ENCODE measurements at places on chromosomes 6 and 20.

GRCh38 chr6:41733360-41733706 is 2.1 kb downstream of the TFEB start:
- DNase-seq: no peak

GRCh38 chr6:168302534-168302933 is 17.0 kb downstream of the DACT2 start:
- no peak for DNase-seq

DNA sequence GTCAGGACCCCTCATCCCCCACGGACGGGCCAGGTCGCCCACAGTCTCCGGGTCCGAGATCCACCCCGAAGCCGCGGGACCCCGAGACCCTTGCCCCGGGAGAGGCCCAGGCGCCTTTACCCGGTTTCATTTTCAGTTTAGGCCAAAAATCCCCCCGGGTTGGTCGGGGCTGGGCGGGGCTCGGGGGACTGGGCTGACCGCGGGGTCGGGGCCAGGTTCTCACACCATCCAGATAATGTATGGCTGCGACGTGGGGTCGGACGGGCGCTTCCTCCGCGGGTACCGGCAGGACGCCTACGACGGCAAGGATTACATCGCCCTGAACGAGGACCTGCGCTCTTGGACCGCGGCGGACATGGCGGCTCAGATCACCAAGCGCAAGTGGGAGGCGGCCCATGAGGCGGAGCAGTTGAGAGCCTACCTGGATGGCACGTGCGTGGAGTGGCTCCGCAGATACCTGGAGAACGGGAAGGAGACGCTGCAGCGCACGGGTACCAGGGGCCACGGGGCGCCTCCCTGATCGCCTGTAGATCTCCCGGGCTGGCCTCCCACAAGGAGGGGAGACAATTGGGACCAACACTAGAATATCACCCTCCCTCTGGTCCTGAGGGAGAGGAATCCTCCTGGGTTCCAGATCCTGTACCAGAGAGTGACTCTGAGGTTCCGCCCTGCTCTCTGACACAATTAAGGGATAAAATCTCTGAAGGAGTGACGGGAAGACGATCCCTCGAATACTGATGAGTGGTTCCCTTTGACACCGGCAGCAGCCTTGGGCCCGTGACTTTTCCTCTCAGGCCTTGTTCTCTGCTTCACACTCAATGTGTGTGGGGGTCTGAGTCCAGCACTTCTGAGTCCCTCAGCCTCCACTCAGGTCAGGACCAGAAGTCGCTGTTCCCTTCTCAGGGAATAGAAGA is 978 bp downstream of the HLA-A start:
- no peak for DNase-seq

DNA sequence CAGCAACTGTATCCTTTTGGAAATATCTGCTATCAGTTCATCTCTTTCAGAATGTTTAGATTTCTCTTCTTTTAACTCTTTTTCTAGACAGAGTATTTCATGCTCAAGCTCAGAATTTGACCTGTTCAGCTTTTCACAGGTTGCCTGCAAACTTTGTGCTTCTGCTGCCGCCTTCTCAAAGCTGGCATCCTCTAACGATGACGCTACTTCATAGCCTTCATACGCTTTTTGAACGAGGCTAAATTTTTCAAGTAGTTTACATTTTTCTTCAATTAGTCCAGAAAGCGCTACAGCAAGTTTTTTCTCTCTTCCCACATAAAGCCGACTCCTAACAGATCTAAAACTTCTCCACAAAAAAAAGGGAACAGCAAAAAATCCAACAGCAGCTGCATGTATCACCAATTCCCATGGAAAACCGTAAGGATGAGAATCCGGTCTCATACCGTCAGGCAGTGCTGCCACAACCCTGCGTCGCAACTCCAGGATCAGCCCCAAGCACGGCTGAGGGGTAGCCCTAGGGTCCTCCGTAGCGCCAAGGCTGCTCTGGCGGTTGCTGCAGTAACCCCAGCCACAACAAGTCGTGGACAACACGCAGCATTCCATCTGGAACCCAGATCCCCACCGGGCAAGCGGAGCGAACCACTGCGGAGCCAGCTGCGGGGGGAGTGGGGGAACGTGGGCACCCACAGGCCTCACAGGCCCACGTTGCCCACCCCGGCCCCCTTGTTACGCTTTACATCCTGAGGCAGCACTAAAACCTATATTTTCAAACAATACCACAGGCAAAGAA is 30.6 kb downstream of the DACT2 start:
- no peak for DNase-seq

DNA sequence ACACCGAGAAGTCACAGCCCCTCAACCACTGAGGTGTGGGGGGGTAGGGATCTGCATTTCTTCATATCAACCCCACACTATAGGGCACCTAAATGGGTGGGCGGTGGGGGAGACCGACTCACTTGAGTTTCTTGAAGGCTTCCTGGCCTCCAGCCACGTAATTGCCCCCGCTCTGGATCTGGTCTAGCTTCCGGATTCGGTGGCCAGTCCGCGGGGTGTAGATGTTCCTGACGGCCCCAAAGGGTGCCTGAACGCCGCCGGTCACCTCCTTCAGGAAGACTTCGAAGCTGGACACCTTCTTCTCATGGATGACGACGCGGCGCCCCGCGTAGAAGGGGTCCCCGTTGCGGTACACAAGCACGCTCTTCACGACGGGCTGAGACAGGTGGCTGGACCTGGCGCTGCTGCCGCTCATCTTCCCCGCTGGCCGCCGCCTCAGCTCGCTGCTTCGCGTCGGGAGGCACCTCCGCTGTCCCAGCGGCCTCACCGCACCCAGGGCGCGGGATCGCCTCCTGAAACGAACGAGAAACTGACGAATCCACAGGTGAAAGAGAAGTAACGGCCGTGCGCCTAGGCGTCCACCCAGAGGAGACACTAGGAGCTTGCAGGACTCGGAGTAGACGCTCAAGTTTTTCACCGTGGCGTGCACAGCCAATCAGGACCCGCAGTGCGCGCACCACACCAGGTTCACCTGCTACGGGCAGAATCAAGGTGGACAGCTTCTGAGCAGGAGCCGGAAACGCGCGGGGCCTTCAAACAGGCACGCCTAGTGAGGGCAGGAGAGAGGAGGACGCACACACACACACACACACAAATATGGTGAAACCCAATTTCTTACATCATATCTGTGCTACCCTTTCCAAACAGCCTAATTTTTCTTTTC is at the start of gene DCDC2:
TSS of gene DCDC2 (minus strand) at position 724 of the 883 bp plus-strand sequence. CDS start at position 415, 309 bp downstream.
- peak; percentile 0 for DNase-seq

DNA sequence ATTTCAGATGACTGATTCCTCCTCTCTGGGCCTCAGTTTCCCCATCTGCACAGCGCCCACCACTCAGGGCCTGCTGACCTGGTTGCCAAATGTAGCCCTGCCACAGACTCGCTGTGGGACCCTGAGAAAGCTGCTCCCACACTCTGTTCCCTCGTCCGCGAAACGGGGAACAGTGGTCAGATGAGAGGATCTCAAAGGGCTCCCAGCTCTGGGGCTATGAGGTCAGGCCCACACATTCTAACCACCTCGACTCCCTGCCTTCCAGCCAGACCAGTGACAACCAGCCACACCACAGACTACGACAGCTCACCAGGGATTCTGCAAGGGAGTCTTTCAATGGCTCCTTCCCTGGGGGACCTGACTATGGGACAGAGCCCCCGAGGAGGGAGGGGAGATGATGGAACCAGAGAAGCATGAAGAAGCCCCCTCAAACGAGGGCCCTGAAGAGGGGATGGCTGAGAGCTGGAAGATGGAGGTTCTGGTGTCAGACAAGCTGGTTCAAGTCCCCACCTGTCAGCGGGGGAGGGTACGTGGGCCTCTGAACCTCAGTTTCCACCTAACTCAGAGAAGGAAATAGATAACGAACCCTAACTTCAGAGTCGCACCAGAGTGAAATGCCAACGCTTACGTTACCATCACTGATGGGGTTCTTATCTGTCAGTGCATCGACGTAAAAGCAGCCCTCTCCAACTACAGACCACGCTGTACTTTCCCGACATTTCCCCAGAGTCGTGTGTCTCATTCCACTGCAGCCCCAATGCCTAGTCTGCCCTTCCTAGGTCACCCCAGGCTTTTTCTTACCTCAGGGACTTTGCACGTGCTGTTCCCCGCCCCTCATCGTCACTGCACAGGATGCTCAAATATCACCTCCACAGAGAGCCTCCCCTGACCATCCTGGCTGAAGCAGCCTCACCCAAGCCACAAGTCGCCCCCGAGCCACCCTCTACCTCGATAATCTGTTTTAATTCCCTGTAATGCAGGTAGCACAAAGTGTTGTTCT is 60.5 kb downstream of the PREX1 start:
- no peak for DNase-seq
